ENCODE measurements at places on chromosomes 13 and 19. TPM values are rescaled to one million over a fixed set of nuclear protein-coding genes. Genes with fewer than 3 reads are reported as not detected.
A peak's percentile ranks its signal among the peaks of the same experiment; 100 is the strongest.

GRCh38 chr19:8135946-8136618, 13.3 kb downstream of the FBN3 start:
- H3K4me3 ChIP-seq: no peak overlapping the region
- H3K27me3 ChIP-seq: no peaks in the 10 kb centered on the region
- no peaks in the 10 kb centered on the region for H3K4me1 ChIP-seq
- DNase-seq: no peak

DNA sequence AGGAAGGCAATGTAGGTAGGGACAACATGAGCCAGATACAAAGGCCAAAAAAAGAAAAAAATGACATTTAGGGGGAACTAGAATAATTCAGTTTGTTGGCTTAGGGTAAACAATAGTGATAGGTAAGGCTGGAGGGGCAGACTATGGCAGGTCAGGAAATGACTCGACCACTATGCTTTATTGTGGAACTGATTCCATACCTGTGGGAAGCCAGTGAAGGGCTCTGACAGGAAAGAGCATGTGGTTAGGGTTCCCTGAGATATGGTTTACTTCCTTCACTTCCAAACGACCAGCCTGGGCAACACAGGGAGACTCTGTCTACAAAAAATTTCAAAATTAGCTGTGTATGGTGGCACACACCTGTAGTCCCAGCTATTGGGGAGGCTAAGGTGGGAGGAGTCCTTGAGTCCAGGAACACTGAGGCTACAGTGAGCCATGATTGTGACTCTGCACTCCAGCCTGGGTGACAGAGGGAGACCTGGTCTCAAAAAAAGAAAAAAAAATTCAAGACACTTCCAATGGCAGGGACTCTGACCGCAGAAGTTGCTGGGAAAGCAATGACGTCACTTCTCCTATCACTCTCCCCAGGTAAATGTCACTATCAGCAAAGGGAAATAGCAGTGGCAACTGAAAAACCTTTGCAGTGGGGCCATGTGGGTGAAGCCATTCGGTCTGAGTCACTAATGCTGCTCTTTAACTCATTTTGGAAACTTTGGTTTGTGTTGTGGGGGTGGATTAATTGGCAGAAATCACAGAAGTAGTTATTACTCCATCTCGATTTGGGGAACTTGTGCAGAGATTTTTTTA, 192.8 kb upstream of the TSC22D1 start:
- peak overlapping the region; percentile 52 for H3K27ac ChIP-seq
- H3K4me3 ChIP-seq: no peak overlapping the region
- H3K36me3 ChIP-seq: no peaks in the 10 kb centered on the region
- DNase-seq: no peak
- H3K27me3 ChIP-seq: peaks cover 8% of the 10 kb centered on the region
- peaks cover 27% of the 10 kb centered on the region for H3K4me1 ChIP-seq

DNA sequence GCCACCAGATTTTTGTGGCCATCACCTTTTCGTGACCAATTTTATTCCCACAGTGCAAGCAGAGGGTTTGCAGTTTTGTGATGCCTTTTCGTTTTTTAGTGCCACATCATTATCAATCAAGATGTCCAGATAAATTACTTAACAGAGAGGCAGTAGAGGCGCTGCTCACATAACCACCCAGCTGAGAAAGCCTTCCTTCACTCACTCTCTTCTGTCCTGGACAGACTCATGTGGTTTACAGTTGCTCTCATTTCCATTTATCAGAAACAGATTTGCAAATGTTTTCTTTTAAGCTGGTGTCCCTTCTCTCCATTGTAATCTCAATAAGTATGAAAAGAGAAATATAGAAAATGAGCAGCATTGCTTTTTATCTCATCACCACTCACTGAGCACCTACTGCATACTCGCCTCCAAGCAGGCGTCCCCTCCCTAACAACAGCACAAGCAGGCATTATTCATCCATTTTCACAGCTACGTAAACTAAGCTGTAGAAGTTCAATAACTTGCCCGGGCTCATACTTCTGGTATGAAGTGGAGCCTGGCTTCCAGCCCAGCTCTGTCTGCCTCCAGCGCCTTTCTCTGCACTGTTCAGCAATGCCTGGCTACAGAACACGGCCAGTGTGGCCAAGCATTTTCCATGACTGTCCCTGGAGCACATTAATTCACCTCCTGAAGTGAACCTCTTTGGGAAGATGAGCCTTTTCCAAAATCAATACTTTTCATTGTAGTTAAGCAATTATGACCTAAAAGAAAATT, 34.6 kb upstream of the KATNAL1 start:
- H3K27me3 ChIP-seq: no peaks in the 10 kb centered on the region
- no peak overlapping the region for H3K27ac ChIP-seq
- no peak for DNase-seq
- peaks cover 56% of the 10 kb centered on the region for H3K36me3 ChIP-seq

DNA sequence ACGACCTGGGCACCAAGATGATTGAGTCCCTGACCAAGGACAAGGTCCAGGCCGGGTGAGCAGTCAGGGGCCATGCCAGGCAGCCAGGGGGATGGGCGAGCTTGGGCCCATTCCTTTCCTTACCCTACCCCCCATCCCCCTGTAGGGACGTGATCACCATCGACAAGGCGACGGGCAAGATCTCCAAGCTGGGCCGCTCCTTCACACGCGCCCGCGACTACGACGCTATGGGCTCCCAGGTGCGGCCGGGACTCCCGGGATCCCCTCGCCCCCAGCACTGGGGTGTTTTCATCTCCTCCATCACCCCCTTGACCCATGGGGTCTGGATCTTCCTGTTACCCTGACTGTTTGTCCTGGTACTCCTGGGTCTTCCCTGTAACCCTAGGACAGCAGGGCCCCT, 7.1 kb downstream of the LHB start:
- DNase-seq: no peak
- no peaks in the 10 kb centered on the region for H3K27me3 ChIP-seq
- no peak overlapping the region for H3K4me3 ChIP-seq
- H3K4me1 ChIP-seq: no peaks in the 10 kb centered on the region

GRCh38 chr19:12639901-12640613, 26.5 kb downstream of the MAN2B1 start:
- H3K27ac ChIP-seq: peak overlapping the region; percentile 78
- peak; percentile 79 for DNase-seq
- H3K36me3 ChIP-seq: peaks cover 20% of the 10 kb centered on the region
- peaks cover 8% of the 10 kb centered on the region for H3K4me1 ChIP-seq
- H3K27me3 ChIP-seq: no peaks in the 10 kb centered on the region
- H3K4me3 ChIP-seq: peak overlapping the region; percentile 63

Gene ATP4B
- not detected for total RNA-seq

- peaks cover 16% of the 10 kb centered on the region for H3K4me1 ChIP-seq
- H3K36me3 ChIP-seq: no peaks in the 10 kb centered on the region
- no peak overlapping the region for H3K27ac ChIP-seq
- H3K27me3 ChIP-seq: peaks cover 52% of the 10 kb centered on the region
- H3K4me3 ChIP-seq: no peak overlapping the region
Observed at GRCh38 chr13:50712881-50713280, 130.6 kb downstream of the DLEU7 start.

DNA sequence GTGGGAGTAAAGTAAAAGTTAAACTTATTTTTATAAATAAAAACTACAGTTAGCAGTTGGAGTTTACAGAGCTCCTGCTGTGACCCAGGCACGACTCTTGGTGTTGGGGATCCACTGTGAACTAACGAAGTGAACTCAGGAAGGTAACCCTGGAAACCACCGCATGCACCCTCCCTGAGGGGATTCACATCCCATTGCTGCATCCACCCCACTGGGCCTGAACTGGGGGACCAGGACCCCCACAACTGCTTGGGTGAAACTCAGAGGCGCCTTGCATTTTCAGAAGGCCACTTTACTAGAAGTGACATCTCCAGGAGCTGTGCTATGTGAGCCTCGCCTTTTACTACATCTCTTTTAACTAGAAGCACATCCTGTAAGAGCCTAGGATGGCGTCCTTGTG, 166.4 kb downstream of the TEX29 start:
- H3K36me3 ChIP-seq: no peaks in the 10 kb centered on the region
- no peak overlapping the region for H3K27ac ChIP-seq
- no peaks in the 10 kb centered on the region for H3K27me3 ChIP-seq
- no peak for DNase-seq
- no peaks in the 10 kb centered on the region for H3K4me1 ChIP-seq
- H3K4me3 ChIP-seq: no peak overlapping the region

Gene CBLC
- total RNA-seq: not detected

DNA sequence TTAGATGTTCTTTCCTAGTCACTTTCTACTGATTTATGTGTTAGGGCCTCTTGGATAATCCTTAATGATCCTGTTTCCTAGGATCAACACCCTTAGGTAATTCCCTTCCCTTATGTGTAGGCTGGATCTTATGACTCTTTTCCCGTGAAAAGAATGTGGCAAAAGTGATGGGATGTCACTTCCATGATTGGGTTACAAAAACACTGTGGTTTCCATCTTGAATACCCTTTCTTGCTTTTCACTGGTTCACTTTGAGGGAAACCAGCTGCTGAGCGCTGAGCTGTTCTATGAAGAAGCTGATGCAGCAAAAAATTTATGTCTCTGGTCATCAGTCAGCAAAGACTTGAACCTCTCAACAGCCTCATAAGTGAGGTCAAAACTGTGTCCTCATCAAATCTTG, 609.4 kb downstream of the OLFM4 start:
- H3K4me3 ChIP-seq: no peak overlapping the region
- H3K27me3 ChIP-seq: no peaks in the 10 kb centered on the region
- DNase-seq: no peak
- H3K4me1 ChIP-seq: no peaks in the 10 kb centered on the region
- H3K27ac ChIP-seq: no peak overlapping the region

Gene SHD
- 1.2 TPM for total RNA-seq

Gene SEMA6B
- total RNA-seq: not detected

- no peak overlapping the region for H3K27ac ChIP-seq
- no peaks in the 10 kb centered on the region for H3K36me3 ChIP-seq
- no peak for DNase-seq
- peaks cover 3% of the 10 kb centered on the region for H3K27me3 ChIP-seq
- no peak overlapping the region for H3K4me3 ChIP-seq
- H3K4me1 ChIP-seq: no peaks in the 10 kb centered on the region
Observed at GRCh38 chr19:32105527-32106310, 239.7 kb upstream of the ZNF507 start.

DNA sequence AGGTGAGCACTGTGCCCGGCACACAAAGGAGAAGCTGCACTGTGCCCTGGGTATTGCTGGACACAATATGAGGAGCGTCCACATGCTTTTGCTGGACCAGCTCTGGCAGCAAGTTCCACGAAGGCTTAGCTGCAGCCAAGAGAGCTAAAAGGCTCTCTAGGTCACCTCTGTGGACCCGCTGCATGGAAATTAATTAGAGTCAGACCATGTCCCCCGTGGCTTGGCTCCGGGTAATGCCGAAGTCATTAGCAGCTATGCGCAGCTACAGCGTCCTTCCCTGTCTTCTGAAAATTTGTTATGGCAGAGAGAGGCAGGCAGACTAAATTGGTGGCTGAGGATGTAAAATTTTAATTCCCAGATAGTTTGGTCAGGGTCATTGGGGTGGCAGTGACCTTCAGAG, 271.5 kb downstream of the SLC7A1 start:
- DNase-seq: no peak
- no peak overlapping the region for H3K27ac ChIP-seq
- H3K4me1 ChIP-seq: no peaks in the 10 kb centered on the region
- no peaks in the 10 kb centered on the region for H3K36me3 ChIP-seq
- no peak overlapping the region for H3K4me3 ChIP-seq

DNA sequence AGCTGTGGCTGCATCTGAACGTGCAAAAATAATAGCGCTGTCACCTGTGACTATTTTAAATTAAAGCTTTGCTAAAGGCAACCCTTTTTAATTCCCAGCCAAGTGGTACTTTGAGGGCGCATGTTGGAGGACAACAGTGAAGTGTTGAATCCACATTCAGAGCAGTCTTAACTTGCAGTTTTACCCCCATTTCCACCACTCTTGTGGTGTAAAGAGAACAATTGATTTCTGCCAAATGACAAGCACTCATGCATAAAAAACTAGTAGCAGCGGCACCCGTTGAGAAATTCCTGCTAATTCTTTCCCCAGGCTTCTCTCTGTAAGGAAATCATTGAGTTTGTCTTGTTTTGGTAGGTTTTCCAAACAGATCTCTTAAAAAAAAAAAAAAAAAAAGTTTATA, 1033.3 kb downstream of the EFNB2 start:
- no peaks in the 10 kb centered on the region for H3K4me1 ChIP-seq
- H3K4me3 ChIP-seq: no peak overlapping the region
- no peak overlapping the region for H3K27ac ChIP-seq
- no peak for DNase-seq
- no peaks in the 10 kb centered on the region for H3K36me3 ChIP-seq

Gene NLRP9
- total RNA-seq: not detected

DNA sequence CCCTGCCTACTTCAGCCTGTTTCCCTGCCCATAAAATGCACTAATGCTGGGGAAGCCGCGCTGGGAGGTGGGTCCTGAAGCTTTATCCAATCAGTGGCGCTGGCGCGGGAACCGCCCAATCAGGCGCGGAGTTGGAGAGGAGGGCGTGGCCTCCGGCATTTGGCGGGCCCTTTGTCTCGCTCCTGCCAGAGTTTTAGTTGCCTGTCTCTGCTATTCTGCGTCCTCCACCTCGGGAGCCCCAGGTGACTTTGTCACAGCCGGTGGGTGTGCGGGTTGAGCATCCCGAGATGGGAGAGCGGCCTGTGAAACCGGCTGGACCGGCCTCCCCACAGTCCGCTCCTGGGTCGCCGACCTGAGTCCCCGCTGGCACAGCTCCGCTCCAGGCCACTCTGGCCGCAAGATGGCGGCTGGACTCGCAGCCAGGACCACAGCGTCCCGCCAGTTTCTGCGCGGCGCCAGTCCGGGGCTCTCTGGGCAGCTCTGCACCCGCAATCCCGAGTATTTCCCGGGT, 30.7 kb upstream of the ZNF429 start:
- peak; percentile 58 for DNase-seq
- no peaks in the 10 kb centered on the region for H3K4me1 ChIP-seq
- peaks cover 4% of the 10 kb centered on the region for H3K36me3 ChIP-seq

DNA sequence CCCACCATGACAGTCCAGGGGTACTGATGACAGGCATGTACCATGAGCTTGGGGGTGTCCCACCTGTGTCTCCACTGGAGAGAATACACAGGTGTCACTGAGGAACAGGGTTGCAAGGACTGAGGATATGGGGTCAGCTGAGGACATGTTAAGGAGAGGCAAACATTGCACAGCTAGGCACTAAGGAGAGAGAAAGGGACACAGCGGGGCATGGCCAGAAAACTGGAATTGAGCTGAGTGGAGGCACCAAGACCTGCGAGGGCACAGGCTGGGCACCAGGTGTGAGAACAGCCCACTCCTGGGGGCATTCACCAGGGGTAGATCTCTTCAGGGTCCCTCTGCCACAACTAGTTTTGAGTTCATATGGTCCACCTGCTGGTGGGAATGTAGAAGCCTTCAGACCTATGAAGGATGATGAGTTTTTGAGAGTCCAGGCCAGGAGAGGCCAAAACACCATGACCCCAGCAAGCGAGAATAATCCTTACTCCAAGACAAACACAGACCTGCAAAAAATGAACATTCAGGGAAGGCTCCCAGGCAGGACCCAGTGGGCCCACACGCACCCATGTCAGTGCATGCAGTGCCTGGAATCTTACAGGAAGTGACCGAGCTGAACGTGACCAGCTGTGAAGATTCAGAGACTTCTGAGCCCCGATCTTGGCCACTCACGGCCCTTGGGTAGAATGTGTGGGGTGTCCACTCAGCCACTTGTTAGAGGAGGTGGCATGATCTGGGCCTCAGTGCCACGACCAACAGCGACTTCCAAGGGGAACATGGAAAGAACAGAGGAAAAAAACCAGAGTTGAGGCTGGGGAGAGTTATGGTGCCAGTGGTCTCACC, 1.4 kb upstream of the ZNF584 start:
- peak overlapping the region; percentile 90 for H3K27ac ChIP-seq
- peak overlapping the region; percentile 85 for H3K4me3 ChIP-seq
- H3K4me1 ChIP-seq: peaks cover 35% of the 10 kb centered on the region
- peaks cover 3% of the 10 kb centered on the region for H3K36me3 ChIP-seq
- no peak for DNase-seq

Gene CD22
- 4.0 TPM for total RNA-seq

Data from activated T-helper 2 cell treated with anti-CD3 and anti-CD28 coated beads, Interferon-gamma antibody, Interleukin-2, Interleukin-4, amounts not matched to agents 10 μg/mL and 5 μg/mL and 100 μg/mL, durations not matched to agents 14 hours and 24 hours and 36 hours (primary cell).